ENCODE measurements at places on chromosomes 1 and 21.

DNA sequence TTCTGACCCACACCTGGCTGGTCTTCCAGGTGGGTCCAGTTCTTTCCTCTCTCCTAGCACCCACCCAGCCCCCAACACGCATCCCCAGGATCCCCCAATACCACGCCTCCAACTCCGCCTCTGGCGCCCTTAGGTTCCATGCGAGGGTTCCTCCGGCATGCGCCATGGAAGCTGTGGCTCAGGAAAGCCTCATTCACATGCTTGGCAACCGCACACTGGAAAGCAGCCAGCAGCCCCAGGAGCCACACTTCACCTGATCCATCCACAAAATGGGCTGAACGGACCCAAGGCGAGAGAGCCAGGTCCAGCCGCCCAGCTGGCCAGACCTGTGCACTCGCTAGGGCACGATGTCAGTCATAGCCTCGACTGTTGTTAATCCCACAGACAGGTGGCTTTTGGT is 161.2 kb downstream of the PSMG1 start:
- DNase-seq, result no peak

DNA sequence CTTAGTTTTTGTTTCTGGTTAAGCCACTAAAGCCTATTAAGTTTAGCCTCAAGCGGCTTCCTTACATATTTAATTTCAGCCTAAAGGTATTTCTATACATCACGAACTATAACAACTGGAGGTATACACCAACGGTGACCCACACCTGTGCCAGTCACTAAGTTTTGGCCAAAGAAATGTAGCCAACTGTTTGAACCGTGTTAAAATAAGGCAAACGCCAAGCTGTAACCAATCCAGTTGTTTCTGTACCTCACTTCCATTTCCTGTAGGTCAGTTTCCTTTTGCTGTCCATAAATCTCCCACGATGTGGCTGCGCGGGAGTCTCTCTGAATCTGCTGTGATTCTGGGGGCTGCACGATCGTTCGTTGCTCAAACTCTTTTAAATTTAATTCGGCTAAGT is 5.6 kb upstream of the ERO1B start:
- DNase-seq, result no peak

DNA sequence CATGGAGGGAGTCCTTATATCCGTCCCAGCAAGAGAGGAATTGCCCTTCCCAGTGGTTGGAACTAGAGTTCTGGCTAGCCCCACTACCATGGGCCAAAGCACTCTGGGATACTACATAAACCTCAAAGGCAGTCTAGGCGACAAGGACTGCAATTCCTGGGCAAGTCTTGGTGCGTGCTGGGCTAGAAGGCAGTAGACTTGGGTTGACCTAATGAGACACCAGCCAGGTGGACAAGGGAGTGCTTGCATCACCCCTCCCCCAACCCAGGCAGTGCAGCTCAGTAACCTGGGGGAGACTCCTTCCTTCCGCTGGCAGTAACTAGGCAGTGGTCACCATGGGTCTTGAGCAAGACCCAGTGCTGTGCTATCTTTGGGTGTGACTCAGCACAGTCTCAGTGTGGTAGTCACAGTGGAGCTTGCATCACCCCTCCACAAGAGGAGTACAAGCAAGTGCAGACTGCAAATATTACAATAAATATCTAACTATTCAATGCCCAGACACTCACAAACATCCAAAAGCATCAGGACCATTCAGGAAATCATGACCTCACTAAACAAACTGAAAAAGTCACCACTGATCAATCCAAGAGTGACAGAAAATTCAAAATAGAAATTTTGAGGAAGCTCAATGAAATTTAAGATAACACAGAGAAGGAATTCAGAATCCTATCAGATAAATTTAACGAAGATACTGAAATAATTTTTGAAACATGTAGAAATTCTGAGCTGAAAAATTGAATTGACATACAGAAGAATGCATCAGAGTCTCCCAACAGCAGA is 84.7 kb upstream of the LYPLAL1 start:
- no peak for DNase-seq

GRCh38 chr21:26425576-26425975 is 147.5 kb downstream of the CYYR1 start:
- DNase-seq, result no peak

GRCh38 chr1:240522122-240522822 is 89.7 kb downstream of the GREM2 start:
- no peak for DNase-seq

DNA sequence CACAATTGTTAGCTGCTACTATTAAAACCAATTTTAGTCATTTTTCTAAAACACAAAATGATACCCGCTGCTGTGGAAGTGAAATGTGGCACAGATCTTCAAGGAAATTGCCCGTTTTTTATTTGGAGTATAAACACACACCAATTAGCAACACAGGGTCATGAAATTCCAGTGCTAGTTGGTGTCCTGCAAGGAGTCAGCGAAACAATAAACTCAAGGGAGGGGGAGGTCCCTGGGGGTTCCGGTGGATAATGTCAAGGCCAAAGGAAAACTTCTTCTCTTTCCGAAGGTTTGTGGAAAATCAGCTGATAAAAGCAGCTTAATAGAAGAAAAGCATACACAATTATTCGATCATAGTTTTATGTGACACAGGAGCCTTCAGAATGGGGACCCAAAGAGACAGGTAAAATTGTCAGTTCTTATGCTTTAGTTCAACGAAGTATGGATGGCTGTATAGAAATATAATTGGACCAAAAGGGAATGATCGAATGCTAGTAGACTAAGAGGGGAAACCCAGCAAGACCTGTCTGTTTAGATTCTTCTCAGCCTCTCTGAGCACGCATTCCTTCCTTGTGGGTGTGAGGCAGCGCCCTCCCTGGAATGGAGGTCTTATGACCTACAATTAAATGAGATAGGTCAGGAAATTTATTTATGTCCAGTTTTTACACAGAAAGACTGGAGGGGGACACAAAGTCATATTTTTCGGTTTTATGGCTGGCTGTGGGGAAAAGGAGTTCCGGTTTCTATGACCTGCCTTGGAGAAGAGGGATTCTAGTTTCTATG is 65.9 kb downstream of the KCNK1 start:
- DNase-seq, result no peak

DNA sequence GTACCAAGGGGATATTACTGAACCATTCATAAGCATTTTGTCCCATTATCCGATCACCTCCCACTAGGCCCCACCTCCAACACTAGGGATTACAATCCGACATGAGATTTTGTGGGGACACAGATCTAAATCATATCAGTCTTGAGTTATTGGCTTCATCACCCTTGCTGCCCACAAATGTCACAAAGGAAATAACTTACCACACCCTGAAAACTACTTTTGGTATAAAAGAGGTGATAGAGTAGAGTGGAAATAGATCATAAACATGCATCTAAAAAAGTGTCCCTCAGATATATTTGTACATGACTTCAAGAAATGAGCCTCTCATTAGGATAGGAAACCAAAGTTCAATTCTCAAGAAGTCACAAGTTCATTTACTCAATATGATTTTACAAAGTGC is 22.6 kb upstream of the FCRL3 start:
- DNase-seq, result no peak

DNA sequence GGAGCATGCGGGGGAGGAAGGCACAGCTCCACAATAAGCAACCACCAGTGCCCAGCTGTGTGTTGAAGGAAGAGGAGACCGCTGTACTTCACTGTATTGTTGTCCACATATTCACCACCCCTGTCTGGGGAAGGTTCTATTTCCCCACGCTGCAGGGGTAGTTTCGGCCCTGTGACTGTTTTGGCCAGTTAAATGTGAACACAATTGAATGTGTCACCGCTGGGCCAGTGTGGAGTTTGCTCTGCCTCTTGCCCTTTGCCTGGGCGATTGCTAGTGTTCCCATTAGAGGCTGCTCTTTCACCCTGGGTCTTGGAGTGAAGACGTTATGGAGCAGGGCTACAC is 32.6 kb downstream of the UBE4B start:
- no peak for DNase-seq

- no peak for DNase-seq
Observed at GRCh38 chr1:6137758-6138157, 42.4 kb downstream of the CHD5 start.

DNA sequence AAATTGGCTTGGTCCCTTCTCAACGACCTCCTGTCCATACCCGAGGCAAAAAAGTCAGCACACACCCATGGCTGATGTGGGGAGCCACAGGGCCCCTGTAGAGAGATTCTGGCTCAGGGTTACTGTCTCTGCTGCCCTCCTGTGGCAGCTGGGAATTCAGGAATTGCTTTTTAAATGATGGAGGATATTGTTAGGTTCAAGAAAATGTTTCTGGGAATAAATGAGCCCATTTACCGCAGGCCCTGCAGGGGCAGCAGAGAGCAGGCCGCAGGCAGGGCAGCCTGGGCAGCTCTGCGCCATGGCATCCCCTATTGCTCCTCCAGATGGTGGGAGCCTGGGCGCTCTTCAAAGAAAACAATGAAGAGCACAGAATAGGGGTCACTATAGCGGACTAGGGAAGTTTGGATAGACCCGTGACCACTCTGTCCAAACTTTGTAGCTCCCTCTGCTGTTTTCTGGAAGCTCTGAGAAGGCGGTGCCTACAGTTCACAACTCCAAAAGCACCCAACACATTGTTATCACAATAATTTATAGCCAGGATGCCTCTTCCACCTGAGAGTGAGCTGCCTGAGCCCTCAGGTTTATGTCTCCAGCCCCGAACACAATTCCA is 201.1 kb downstream of the BACH1 start:
- DNase-seq, result no peak

GRCh38 chr1:84272401-84272800 is 29.1 kb upstream of the SAMD13 start:
- DNase-seq, result no peak

- DNase-seq, result no peak
Observed at GRCh38 chr21:22136740-22137139, 1138.5 kb downstream of the NCAM2 start.

GRCh38 chr1:162974810-162975209 is 94.4 kb upstream of the RGS4 start:
- DNase-seq, result no peak

GRCh38 chr1:22602060-22602740 is 34.2 kb upstream of the C1QA start:
- no peak for DNase-seq

- peak; percentile 57 for DNase-seq
Observed at GRCh38 chr1:60149251-60149650, 75.7 kb upstream of the C1orf87 start.

GRCh38 chr1:234881893-234882771 is 246.5 kb downstream of the TOMM20 start:
- DNase-seq, result no peak

- DNase-seq, result peak; percentile 34
Observed at GRCh38 chr21:46117586-46118315, 19.8 kb downstream of the COL6A2 start.

DNA sequence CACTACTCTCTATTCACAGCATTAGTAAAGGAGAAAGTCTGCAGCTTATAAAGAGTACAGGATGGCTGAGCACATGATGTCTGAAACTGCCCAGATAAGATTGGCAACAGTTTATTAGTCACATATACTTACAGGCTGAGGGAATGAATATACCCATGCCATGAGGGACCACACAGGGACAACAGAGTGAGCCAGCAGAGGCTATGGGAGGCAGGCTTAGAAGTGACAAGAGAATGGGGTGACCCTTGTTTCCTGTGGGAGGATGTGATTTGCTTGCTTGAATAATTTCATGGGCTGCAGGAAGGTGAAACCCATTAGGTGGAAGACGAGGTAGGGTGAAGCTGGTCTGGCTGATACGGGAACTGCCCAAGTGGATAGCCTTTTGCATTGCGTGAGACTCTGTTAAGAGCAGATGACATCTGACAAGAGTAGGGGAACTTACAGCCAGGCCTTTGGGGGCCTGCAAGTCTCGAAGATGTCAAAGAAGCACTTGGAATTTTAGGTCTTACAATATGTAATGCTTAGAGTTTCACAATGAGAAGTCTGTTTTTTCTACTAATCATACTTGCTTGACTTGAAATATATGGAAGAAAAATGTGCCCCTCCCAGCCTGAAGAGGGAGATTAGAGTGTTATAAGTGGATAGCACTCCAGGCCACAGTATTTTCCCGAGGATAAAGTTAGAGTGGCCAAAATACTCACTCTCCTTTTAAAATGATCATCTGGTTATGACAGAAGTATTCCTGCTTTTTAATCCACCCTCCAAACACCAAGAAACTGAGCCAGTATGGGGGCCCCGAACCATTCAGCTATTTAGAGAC is 34.6 kb upstream of the TNFSF4 start:
- no peak for DNase-seq

- no peak for DNase-seq
Observed at GRCh38 chr1:2318314-2319278, 72.8 kb downstream of the MORN1 start.

- no peak for DNase-seq
Observed at GRCh38 chr21:36255663-36256062, 64.3 kb upstream of the MORC3 start.

GRCh38 chr1:7389201-7389905 is 381.7 kb upstream of the VAMP3 start:
- peak; percentile 46 for DNase-seq

GRCh38 chr1:10869933-10870332 is 73.5 kb upstream of the CASZ1 start:
- no peak for DNase-seq

- DNase-seq, result no peak
Observed at GRCh38 chr1:196361112-196361714, 247.0 kb downstream of the KCNT2 start.

DNA sequence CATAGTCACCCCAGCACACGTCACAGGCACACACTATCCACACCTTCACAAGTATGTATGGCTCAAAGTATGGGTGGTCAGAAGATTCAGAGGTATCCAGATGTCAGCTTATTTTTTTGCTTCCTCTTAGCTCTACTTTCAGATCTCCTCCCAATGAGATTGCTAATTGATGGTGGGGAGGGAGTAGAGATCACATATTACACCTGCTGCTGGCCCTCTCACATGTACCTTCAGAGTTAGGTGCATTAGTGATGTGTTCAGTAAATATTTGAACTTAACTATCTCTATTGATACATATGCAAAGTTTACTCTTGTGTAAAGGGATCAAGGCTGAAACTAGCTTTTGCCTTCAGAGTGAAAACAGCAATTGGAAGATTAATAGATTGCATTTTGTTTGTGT is 262.6 kb downstream of the PCP4 start:
- no peak for DNase-seq

DNA sequence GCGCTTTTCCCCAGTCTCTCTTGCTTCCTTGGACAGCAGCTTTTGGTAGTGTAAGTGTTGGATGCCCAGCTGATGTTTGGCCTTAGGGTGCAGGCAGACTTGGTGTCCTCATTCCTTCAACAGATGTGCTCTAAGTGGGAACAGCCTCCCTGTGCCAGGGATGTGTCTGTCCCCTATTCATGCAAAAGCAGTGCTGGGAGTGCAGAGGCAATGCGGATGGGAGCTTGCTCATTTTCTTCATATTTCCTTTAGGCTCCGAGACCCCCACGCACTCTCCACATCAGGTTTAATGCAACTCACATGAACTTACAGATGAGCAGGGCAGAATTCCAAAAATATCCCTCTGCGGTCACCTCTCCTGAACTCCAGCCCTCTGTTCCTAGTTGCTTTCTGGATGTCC is 96.1 kb downstream of the IER5 start:
- DNase-seq, result no peak

DNA sequence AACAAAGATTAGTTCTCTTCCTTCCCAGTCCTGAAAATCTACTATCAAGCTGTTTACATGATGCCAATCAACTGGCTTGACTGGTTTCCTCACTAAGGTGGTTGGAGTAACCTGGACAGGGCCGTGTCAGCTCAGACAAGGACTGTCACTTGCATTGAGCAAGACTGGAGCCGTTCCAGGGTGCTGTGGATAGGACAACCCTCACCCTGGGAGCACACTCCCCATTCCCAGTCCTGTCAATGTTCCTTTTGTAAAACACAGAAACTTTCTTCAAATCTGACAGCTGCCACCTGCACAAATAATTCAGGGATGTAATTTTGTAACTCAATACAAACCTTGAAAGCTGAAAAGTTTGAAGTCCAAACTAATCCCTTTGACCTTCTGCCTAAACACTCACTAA is 31.4 kb downstream of the PLPP3 start:
- no peak for DNase-seq

Data from right forelimb (tissue), 1 donor.